ENCODE measurements at places on chromosomes 1 and 21.

DNA sequence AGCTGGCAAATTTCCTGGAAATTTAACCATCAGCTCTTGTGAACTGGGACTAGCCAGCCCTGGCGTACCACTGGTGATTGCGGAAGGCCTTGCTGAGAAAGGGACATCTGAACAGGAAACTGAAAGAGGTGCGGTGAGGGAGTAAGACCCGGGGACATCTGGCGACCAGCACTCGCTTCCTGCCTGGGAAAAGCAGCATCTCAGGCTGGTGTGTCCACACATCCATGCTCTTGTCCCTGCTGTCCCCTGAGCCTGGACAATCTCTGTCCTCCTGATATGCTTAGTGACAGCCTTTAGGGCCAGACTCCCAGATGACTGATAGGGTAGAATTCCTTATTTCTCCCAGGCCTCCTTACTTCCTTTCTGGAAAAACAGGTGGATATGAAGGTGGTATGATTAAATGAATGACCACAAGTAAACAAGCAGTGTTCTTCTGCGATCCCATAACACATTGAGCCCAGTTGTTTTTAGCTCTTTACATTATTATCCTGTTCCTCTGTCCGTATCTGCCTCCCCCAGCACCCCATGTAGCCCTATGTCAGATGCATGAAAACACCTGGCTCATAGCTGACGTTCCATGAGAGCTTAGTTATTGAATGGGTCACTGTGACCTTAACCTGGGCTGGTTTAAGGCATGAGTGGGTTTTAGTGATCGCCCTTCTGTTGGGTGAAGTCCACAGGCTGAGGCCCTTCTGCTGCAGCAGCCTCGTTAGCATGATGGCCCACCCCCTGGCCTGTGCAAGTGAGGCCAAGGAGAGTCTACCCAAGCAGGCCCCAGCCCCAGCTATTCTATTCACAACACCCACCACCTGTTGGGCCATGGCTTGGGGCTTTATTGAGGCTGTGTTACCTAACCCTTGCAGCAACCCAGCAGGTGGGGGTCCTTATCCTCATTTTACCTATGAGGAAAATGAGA lies 76.1 kb upstream of the GADD45A start:
- no peak for DNase-seq

DNA sequence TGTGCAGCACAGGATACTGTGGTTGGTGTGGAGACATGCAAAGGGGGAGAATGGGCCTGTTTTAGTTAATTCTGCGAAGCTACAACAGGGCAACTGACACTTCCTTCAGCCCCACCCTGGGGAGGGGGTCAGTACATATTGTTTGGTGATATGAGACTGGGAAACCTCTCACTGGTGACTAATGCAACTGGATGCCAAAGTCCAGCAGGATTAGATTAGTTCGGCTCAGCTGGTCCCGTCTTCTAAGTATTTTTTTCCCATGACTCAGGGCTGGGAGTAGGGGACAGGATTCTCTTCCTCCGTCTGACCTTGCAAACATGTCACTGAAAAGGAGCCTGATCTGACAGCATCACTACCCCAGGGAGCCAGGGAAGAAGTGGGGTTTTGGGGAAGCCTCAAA lies 43.0 kb downstream of the PLXNA2 start:
- DNase-seq: peak; percentile 79

- DNase-seq: no peak
Observed at GRCh38 chr1:19476450-19477190, 8.7 kb downstream of the CAPZB start.

DNA sequence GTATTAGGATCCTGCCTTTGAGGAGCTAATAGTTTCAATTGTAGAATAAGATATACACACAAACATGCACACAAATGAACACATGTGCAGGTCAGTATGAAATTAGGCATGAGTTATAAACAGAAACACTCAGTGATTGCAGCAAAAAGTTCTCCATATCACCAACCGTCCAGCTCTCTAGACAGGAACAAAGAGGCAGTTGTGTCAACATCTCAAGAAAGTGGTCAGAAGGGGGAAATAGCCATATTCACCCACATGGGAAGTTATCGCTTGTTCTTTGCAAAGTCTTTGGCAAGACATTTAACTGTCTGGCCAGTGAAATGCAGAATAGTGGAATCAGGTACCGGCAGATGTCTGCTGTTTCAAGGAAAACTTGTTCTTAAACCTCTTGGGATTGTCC lies 29.4 kb upstream of the PIGC start:
- no peak for DNase-seq

DNA sequence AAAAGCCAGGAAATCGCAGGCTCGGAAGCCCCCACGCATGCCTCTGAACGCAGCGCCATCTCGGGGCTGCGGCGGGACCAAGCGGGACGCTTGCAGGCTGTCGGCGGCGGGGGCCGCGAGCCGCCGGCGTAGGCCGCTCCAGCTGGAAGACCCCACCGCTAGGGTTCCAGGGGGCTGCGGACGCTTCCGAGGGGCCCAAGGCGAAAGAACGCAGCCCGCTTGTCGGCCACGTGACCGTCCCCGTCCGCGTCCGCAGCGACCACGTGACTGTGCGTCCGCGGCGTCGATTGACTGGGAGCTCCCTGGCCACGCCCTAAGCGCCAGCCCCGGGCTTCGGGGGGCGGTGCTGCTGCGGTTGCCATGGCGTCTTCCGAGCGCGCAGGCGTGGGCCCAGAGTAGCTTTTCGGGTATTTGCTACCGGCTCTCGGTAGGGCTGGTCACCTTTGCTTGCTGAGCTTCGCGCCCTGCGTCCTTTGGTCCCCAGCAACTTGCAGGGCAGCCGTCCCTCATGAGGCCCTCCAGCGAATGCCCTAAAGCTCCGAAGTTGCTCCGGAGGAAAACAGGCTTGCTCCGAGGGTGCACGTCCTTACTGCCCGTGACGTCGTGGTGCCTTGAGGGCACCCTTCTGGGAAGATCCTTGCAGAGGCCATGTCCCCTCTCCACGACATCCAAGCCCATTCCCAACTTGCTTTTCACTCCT lies 197.2 kb downstream of the DYRK1A start:
- DNase-seq: peak; percentile 81

DNA sequence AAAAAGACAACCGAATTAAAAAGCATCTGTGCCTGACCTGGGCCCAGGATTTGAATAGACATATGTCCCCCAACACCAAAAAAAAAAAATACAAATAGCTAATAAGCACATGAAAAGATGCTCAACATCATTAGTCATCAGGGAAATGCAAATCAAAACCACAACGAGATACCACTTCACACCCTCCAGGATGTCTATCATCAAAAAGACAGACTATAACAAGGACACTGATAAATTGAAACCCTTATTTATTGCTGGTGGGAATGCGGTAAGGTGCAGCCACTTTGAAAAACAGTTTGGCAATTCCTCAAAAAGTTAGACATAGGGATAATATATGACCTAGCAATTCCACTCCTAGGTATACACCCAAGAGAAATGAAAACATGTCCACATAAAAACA lies 72.3 kb upstream of the CAMK1G start:
- no peak for DNase-seq

- no peak for DNase-seq
Observed at GRCh38 chr1:218983848-218984247, 189.8 kb upstream of the LYPLAL1 start.

DNA sequence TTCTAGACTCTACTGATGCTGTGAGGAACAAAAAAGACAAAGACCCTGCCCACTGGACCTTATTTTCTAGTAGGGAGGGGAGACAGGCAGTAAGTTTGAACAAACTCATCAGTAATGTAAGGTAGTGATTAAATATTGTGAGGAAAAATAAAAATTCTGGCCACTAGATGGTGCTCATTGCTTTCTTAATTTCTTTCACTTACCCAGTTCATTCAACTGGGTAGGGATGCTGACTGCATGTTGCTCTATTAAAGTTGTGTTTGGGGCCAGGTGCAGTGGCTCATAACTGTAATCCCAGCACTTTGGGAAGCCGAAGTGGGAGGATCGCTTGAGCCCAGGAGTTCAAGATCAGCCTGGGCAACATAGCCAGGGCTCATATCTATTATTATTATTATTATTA lies 6.3 kb upstream of the KYAT3 start:
- DNase-seq: no peak

GRCh38 chr1:47208374-47208850 lies 18.6 kb upstream of the PDZK1IP1 start:
- DNase-seq: no peak

DNA sequence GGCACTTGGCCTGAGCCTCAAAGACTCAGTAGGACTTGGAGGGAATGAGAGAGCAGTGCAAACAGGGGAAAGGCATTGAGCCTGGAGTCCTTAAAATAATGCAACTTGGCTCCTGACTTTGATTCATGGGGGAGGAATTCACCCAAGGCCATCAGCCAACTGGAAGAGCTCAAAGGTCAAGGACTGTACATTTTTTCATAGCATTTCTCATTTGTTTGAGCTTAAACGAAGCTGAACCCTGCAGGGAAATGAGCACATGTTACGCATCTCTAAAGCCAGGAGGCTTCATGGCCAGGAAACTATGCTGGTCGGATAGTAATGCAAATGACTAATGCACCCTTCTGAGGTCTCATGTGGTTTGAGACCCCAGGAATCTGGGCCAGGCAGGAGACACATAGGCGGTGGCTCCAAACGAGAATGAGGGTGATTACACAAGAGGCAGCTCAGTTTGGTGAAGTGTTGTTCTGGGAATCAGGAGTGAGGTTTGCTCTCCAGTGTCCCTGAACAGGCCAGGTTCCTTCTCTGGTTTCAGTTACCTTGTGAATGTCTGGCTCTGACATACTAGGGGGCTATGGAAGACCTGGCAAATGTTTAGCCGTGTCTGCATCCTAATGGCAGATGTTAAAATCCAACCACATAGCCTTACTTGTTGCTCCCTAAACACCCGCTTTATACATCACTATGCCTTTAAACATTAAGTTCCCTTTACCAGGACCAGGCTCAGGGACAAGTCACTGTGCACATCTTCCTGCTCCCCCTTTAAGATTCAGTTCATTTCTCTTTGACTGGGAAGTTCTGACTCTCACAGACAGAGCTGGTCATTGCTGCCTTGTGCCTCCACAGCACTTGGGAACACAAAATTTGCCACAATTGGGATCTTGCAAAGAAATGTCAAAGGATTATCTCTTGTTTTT lies 503.9 kb upstream of the USP24 start:
- peak; percentile 100 for DNase-seq

Data from fibroblast of skin of left biceps (primary cell).